CD4-positive, alpha-beta memory T cell (primary cell): ENCODE measurements at places on chromosomes 5 and 9. TPM values are rescaled to one million over a fixed set of nuclear protein-coding genes. Genes with fewer than 3 reads are reported as not detected.

DNA sequence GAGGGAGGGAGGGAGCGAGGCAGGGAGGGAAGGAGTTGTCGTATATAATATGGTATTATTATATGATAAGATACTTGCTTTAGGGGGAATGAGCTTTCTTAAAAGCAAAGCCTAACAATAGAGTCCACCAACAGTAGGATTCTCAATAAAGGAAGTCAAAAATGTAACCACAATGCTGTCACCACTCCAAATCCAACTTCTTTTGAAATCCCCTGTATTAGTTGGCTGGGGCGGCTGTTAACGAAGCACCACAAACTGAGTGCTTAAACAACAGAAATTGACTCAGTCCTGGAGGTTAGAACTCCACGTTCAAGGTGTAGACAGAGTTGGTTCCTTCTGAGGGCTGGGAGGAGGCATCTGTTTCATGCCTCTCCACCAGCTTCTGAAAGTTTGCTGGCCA is 23.1 kb downstream of the GAS1 start:
- DNase-seq = no peak

- no peak for DNase-seq
Observed at GRCh38 chr5:127203818-127204217, 86.8 kb upstream of the MEGF10 start.

The AOPEP gene
- total RNA-seq = 11.7 TPM

GRCh38 chr9:85658716-85659115 is 83.0 kb downstream of the AGTPBP1 start:
- no peak for DNase-seq

DNA sequence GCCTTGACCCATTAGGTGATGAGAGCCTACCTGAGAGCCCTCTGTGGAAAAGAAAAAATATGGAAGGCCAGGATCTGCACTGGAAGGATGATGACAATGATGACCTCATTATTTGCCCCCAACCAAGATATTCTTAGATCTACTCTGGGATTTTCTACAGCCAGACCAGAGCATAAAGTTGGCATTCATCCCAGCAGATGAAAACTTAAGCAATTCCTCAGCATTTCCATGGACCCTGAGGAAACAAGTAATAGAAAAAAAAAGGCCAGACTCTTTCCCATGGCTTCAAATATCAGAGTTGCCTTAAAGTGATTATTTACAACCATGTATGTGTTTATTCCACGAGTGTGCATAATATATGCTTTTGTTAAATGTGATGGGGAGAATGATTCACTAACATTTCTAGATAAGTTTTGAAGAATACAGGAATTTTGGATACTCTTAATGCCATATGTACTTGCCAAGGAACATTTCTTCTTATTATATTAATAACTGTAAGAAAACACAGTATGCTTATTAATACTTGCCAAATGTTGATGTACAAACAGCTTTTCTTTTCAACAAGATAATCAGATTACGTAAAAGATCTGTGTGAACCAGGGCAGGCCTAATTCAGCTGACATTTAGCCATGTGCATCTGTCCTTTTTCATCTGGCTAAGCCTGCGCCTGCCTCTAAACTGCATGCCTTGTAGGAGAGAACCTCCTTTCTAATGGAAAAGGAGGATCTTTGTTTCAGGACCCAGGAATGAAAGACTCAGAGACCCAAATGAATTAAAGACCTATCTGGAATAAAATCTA is 94.8 kb downstream of the ARRDC3 start:
- no peak for DNase-seq

The CDK7 gene
- 20.2 TPM for total RNA-seq

GRCh38 chr5:26700759-26701384 is 337.5 kb downstream of the CDH9 start:
- DNase-seq = no peak

The SPINK6 gene
- total RNA-seq = not detected

- no peak for DNase-seq
Observed at GRCh38 chr5:161432798-161433197, 113.7 kb downstream of the GABRB2 start.
